Caudate nucleus (tissue), 63 donors: ENCODE measurements at places on chromosomes 2 and 18.

DNA sequence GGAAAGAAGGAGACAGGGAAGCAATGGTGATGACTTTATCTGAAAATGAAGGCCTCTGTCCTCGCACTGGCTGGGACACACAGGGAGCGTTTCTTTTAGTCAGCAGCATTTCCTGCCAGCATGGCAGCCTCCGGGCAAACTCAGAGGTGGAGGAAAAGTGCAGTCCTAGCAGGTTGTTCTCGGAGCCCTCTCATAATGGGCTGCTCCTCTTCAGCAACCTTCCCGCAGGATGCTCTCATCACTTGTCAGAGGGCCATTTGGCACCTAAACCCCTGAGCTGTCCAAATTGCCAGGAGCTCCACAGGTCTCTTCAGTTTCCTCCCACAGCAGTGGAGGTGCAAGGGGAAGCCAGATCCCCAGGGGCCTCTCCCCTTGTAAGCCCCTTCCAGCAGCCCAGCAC, 6.2 kb downstream of the STK39 start:
- no peak for DNase-seq

- DNase-seq, result no peak
These were observed 84.2 kb upstream of the SEC11C start for GRCh38 chr18:59055345-59056032.

- no peak for DNase-seq
These were observed 79.0 kb downstream of the ACVR2A start for GRCh38 chr2:147923846-147924245.

DNA sequence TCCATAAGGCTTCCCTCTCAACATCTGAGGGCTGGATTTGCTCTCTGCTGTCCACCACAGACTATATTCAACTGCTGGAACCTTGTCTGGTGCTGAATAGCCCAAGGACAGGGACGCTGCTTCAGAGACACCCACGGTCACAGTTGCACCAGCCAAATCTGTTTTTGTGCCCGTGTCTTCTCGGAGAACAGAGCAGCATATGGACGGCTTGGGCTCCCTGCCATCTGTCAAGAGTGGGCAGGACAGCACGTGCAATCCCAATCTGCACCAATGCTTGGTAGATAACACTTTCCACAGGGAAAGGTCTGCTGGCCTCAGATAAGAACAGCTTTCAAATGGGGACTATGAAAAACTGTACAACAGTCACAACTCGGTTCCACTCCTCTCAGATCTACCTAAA, 466.1 kb downstream of the TGIF1 start:
- no peak for DNase-seq

DNA sequence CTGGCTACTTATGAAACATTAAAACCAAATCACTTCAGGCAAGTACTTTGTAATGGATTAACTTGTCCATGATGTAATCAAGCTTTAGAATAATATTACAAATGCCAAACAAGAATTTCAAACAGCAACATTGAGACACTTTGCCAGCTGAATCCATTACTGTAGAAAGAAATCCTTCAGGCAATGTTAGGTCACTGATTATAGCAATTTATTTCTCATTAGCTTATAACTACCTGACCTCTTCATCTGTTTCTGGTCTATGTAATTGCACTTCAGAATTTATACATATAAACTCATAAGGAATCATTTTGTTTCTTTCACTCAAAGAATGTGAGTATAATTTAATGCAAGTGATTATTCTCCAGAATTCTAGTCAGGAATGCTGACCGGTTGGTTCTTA, 692.6 kb upstream of the TMEFF2 start:
- no peak for DNase-seq

DNA sequence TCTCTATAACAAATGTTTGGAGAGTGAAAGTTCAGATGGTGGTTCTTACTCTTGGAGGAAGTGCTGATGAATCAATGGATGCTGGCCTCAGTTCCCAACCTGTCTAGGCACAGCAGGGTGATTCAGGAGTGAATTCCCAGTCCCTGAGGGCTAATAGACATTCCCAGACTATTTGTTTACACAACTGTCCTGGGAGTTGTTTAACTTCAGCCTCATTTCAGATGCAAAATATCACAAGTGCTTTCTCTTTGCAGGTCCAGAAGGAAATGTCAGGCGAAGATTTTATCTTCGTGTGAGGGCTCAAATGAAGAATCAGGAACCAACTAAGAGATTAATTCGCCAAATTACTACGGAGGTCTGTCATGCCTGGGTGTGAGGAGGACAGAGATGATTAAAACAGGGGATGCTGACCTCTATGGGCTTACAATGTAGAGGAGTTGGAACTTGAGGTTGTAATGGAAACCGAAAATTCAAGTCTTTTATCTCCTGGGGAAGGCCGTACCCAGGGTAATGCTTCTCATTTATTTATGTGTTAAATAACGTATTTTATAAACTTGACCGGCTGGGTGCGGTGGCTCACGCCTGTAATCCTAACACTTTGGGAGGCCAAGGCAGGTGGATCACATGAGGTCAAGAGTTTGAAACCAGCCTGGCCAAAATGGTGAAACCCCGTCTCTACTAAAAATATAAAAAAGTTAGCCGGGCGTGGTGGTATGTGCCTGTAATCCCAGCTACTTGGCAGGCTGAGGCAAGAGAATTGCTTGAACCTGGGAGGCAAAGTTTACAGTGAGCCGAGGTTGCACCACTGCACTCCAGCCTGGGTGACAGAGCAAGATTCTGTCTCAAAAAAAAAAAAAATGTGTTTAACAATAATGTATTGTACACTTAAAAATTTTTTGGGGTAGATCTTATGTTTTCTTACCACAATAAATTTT, 38.7 kb upstream of the SLC1A4 start:
- no peak for DNase-seq

- no peak for DNase-seq
These were observed 88.6 kb upstream of the B3GNT7 start for GRCh38 chr2:231306791-231307393.

GRCh38 chr2:170446078-170446477, 268.1 kb downstream of the MYO3B start:
- no peak for DNase-seq

DNA sequence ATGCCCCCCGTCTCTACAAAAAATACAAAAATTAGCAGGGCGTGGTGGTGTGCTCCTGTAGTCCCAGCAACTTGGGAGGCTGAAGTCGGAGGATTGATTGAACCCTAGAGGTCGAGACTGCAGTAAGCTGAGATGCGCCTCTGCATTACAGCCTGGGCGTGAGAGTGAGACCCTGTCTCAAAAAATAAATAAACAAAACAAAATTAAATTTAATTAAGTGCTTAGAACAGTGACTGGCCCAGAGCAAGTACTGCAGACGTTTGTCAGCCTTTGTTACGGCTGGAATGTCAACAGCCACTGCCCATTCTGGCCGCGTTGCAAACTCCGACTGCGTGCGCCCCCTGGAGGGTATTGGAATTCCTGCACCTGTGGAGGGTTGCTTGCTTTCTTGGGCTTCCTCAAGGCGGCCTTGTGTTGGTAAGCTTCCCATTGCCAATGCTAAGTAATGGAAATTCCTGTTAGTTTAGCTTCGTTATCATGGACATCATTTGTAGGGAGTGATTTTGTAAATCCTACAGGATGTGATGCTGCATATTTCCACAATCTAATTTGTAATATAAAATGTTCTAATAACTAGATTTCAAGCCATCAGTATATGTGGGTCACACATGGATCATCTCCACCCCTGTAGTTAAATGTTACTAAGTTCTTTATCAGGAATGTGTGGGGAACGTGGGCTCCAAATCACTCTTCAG, 15.9 kb upstream of the ATP6V1B1 start:
- peak; percentile 41 for DNase-seq

GRCh38 chr2:55001716-55002115, 48.5 kb downstream of the RTN4 start:
- no peak for DNase-seq

GRCh38 chr2:237085248-237086221, at the start of gene COPS8:
Gene COPS8, plus strand, starts transcription at chr2:237085889. Its CDS starts 76 bp downstream, at chr2:237085965.
- peak; percentile 87 for DNase-seq

DNA sequence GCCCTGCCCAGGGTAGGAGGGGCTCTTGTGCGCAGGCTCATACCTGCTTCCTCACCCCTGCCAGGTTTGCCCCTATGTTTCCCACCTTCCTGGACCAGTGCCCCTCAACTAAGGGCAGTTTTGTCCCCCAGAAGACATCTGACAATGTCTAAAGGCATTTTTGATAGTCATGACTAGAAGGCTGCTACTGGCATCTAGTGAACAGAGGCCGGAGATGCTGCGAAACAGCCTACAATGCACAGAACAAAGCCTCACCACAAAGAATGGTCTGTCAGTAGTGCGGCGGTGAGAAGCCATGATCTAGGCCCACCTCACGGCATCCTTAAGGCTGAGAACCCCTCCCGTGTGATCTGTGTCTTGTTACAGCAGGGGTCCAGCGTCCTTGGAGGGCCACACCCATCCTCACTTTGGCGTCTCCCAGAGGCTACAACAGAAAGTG, 96.0 kb downstream of the TMEM17 start:
- peak; percentile 32 for DNase-seq

DNA sequence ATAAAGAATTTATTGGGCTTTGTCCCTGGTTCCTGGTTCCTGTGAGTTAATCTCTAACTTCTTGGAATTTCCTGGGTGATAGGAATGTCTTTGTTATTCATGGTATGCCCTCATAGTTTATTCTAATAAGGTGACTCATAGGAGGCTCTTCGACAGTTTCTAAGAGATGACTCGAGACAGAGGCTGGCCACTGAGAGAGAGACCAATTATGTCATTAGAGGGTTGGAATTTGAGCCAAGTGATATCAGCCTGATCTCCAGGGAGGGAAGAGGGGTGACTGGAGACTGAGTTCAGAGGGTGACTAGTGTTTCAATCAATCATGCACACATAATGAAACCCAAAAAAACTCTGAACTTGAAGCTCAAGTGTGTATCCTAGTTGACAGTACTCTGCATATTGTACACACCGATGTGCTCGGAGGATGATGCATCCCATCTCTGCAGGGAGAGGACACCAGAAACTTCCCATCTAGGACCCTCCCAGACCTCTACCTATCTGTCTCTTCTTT, 185.7 kb downstream of the MTCL1 start:
- DNase-seq, result no peak

- DNase-seq, result no peak
These were observed 13.4 kb upstream of the ARHGEF4 start for GRCh38 chr2:130823171-130823885.

DNA sequence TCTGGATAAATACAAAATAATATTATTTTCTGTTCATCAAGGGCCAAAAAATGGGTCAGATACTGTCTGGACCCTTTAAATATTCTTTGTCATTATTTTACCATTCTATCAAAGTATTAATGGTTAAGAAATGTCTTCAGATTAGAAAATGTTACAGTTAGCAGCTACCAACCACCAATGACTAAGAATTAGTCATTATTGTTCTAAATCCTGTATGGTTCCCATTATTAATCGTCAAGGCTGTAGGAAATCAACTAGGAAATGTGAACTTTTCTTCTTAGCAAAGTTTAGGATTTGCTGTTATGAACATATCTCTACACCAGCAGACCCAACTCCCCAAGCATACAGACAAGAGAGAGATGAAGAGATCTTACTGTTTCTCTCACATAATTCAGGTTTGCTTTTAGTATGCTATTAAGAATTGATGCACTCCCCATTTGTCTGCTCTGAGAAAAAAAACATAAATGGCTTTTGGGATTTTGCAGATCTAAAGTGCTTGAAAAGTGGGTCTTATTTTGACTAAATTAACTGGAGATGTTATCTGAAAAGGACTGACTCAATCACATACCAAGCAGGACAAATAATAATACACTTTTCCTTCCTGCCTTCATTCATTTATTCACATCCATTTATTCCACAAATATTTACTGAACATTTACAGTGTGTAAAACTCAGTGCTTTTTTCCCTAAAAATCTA, 147.7 kb downstream of the PPP1R1C start:
- no peak for DNase-seq

DNA sequence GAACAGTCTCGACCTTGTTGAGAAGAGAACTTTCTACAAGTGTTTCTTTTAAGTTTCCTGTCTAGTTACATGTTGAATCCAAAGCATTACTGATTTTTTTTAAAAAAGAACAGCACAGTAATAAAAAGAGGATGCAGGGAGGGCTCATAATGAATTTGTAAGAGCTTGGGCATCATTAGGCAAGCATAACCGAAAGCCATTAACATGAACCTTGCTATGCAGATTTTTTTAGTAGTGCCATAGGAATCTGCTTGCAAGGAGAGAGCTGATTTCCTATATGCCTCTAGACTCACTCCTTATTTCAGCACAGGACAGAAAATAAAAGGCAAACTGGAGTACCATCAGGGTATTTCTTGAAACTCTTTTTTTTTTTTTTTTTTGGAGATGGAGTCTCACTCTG, 5.2 kb downstream of the LRRC30 start:
- no peak for DNase-seq

- no peak for DNase-seq
These were observed 114.7 kb downstream of the DNAH6 start for GRCh38 chr2:84631047-84631446.

- no peak for DNase-seq
These were observed 11.3 kb downstream of the SMAD7 start for GRCh38 chr18:48939205-48940097.

DNA sequence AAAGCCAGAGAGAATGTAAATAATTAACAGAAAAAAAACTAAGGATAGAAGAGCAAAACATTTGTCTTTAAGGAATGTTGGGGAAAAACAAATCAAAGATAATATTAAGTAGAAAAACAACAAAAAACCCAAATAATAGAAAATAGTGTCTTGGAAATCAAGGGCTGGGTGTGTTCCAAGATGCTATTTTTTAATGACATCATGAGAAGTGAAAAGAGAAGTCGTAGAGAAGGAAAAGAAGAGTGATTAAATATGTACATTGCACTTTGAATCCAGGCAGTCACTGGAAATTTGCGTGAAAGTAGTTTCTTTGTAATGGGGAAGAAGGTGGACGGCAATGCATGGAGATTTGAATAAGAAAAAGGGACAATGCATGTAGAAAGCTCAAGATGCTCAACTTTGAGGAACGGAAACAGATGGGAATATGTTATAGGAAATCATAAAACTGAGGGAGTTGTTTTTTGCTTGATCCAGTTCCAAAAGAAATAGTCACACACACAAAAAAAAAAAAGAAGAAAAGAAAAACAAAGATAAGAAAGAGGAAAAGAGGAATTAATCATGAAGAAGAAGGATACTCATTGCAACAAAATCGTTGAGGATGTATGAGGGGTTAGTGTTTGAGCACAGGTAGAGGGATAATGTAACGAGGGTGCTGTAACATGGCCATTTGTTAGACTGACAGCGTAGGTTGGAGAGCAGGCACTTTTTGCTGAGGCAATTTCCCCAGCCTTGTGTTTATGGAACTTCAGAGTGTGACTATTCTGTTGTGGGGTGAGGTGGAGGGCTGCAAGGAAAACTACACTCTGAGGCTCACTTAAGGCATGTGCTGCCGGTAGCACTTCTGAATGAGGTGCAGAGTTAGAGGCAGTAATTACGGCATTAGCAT, 184.1 kb downstream of the CALCRL start:
- DNase-seq, result no peak

- no peak for DNase-seq
These were observed 10.6 kb upstream of the PROC start for GRCh38 chr2:127407661-127408003.

- no peak for DNase-seq
These were observed 182.7 kb downstream of the NRXN1 start for GRCh38 chr2:50849190-50849589.
